ENCODE measurements at places on chromosomes 13 and 19.

DNA sequence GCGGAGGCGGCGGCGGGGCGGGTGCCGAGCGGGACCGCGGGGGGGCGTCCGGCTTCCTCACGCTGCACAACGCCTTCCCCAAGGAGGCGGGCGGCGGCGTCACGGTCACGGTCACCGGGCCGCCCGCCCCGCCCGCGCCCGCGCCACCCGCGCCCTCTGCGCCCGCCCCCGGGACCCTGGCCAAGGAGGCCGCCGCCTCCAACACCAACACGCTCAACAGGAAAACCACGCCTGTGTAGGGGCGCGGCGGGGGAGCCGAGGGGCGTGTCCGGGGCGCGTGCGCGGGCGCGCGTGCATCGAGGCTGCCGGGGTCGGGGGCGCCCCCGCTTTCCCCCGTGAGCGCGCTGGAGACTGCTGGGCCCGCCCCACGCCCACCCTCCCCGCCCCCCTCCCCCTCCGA, 8.8 kb upstream of the CACNG6 start:
- no peak for DNase-seq

DNA sequence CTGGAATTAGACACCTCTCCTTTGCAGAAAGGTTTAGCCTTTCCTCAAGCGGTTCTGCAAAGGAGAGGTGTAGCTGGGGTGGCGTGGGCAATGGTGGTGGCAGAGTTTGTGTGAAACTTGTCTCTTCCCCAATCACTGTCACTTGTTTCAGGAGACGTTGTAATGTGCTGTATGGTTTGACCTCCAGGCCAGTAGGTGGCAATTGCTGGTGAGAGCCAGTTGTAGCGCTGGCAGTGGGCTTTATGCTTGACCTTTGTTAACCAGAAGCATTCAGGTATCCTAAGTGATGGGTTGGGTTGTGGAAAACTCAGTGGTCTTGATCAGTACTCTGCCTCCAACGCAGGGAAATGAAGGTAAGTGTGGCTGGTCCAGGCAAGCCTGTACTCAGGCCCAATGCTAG, 12.7 kb upstream of the LILRA5 start:
- DNase-seq, result no peak

DNA sequence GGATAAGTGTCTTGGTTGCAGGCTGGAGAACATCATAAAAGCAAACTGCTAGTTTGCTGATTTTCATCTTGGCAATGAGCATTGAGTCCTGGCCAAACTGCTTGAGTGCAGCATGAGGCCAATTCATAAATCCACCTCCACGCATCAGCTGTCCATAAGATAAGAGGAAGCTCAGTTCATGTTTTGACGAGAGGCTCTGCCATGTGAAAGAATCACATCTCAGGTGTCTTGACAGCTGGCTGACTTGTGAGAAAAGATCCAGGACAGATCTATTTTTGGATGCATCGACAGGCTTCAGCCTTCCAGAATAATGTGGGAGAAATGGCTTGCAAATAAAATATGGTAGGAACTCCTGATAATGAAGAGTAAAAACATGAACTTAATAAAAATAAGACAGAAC, 5.4 kb upstream of the ZNF682 start:
- no peak for DNase-seq

- no peak for DNase-seq
Observed at GRCh38 chr13:98997738-98998641, 20.1 kb upstream of the DOCK9 start.

- no peak for DNase-seq
Observed at GRCh38 chr19:7874076-7874896, at the start of gene PRR36. TSS of gene PRR36 (minus strand) at chr19:7874390. CDS start at chr19:7873689, 701 bp downstream.

GRCh38 chr13:75705908-75706307, 69.8 kb downstream of the LMO7 start:
- DNase-seq, result no peak

DNA sequence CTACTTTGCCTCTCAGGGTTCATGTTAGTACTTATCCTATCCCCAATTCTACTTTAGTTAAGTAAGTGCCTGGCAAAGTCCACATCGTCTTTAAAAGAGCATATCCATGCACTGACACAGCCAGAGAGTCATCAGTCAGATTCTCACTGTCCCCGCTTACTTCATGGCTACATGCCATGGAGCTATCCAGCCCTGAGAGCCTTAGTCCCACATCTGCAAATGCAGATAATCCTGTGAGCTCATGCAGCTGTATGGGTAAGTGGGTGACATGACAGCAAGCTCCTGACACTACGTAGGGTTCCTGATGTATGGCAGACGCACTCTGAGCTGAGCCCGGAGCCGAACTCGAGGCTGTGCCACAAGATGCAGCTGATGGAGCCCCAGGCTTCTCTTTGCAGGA, 661.5 kb downstream of the LIG4 start:
- no peak for DNase-seq

DNA sequence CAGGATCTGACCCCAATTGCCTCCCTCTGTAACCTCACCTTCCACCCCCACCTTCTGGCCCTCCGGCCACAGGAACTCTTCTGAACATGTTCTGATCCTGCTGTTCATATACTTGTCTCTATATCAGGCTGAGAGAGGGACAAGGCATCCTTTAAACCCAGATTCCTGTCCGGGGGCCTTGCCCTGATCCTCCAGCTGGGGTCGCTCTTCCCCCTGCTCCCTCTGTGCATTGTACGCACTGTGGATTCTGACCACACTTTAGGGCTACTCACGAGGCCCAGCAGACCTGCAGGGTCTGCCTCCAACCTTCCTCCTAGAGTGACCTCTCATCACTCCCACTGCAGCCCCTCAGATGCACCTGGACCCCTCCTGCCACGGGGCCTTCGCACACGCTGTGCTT, 269.3 kb downstream of the UQCRFS1 start:
- DNase-seq, result no peak

GRCh38 chr19:17560205-17560595, 4.8 kb downstream of the COLGALT1 start:
- DNase-seq, result no peak

DNA sequence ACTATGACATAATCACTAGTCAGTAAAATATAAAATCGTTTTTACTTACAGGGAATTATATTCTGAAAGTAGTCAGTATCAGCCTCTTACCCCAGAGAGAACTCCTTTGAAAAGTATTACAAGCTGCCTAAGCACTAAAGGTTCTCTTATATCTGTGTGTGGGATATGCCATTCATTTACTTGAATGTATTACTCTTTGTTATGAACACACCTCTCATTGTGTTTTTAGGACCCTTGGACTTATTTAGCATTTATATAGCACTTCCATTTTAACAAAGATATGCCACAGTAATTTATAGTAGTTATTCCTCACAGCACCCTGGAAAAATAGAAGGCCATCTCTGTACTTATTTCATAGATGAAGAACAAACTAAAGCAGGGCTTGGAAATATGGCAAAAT, 1178.0 kb downstream of the OLFM4 start:
- DNase-seq, result no peak

Data from T-helper 17 cell (primary cell).